ENCODE measurements at places on chromosomes 3 and 15.

- no peak for DNase-seq
These were observed 375.1 kb downstream of the FOXP1 start for GRCh38 chr3:71208211-71209095.

GRCh38 chr3:25372167-25372566 is 55.9 kb upstream of the RARB start:
- no peak for DNase-seq

DNA sequence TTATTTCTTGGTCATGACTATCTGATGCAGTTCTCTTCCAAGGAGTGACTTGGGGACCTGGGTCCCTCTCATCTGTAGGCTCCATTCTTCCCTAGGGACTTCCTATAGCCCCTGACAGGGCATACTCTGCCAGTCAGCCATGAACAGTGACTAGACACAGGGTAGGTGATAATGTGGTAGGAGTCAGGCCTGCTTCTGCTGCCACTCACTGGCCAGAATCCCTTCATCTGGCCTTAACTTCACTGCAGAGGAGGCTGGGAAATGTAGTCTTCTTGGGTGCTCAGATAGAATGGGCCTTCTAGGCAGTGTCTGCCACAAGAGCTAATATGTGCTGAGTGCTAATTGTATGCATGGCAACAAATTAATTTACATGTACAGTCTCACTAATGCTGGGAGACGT is 84.5 kb downstream of the CACNA2D3 start:
- peak; percentile 20 for DNase-seq

DNA sequence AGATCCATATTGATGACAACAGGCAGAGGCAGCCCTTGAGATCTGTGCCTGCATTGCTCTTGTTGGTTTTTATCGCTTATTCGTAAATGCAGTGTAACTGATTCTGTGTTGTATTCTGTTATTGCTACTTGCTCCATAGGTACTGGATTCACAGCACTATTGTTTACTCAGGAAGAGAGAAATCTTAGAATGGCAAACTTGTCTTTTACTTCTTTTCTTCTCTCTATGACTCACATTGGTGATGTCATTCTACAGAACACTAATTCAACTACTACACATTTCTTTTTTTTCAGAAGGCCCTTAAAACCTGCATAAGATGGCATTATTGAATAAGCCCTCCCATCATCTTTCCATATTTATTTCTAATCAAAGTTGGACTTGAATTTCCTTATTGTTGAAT is 201.0 kb upstream of the GBE1 start:
- DNase-seq: no peak

- no peak for DNase-seq
These were observed 396.4 kb downstream of the SHQ1 start for GRCh38 chr3:72451841-72452240.

- no peak for DNase-seq
These were observed at the start of gene LEKR1 for GRCh38 chr3:156826144-156826895. TSS of gene LEKR1 (plus strand) at chr3:156826353. CDS start at chr3:156829330, 2,977 bp downstream.

DNA sequence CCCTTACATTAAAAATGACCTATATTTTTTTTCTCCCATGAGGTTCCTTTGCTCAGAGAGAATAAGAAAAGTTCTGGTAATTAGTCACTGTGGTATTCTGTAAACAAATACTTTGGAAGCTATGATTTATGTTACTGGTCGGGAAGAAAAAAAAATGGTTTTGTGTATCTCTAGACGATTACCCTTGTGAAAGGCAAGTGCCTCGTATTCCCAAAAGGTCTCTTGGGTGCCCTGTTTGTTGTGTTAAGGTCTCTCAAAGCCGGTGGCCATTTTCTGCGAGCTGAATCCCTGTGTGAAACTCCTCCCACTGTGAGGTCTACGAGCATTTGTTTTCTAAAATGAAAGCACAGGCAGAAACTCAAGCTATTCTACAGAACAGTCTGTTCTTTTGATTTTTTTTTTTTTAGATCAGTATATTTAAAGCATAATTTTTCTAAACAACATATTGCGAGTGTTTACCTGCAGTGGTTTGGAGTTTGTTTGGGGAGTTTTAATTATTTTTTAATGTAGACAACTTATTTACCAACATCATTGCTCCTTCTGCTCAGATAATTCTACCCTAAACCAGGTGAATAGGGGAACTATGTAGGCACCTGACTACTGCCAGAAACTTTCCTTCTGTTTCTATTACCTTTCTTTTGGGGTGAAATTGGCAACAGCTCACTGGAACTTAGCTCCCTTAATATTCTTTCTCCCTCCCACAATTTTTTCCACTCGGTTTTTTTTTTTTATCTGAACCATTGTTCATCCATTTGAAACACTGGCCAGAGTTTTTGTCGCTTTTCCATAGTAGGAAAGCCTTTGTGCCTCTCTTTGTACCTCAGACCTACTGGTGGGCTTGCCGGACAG is 44.0 kb downstream of the ZBTB38 start:
- no peak for DNase-seq

- peak; percentile 61 for DNase-seq
These were observed 41.9 kb upstream of the SLC41A3 start for GRCh38 chr3:126125781-126126251.

DNA sequence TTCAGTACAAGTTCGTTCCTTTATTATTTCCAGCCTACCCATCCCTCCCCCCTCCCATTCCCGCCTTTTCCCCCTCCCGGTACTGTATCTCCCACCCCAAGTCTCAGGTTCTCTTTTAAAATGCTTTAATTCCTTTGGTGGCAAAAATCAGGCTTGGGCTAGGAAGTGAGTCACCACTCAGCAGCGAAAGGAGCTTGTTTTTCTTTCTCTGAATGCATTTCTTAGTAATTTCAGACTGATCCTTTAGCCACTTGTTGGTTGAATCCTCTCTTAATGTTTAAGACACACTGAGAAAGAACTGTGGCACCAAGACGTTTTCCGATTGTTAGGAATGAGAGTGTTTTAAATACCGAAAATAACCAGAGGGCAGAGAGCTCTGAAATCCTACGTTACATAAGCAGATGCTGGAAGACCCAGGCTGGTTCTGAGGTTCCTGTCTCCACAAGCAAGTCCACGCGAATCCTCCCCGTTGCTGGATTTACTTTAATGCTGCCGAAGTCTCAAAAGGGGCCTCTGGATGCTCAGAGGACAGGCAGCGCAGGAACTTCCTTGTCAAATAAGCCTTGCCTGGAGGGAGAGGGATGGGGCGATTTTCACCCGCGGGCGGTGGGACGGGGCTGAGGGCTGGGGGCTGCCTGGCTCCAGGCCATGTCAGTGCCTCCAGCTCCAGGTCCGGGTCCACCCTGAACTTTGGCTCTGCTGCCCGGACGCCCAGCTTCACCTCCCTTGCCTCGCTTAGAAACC is 854 bp upstream of the COL8A1 start:
- DNase-seq: no peak

- no peak for DNase-seq
These were observed 64.9 kb upstream of the MYO5C start for GRCh38 chr15:52360229-52361203.

DNA sequence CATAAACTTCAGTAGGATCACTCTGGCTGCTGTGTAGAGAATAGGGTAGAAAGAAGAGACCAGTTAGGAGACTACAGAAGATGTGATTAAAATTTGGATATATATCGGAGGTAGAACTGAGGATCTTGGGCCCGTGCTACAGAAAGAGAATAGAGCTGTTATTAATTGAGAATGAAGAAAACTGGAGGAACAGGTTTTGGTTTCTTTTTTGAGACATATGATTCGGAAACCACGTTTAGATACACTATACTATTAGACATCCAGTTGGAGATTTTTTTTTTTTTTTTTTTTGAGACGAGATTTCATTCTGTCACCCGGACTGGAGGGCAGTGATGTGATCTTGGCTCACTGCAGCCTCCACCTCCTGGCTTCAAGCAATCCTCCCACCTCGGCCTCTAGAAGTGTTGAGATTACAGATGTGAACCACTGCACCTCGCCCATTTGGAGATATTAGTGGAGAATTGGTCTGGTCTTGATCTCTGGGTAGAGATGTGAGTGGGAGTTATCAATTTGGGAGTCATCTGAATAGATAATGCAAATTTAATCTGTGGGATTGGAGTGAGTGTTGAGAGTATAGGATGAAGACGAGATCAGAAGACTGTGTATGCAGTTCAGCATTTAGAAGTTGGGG is 50.9 kb downstream of the TCF12 start:
- no peak for DNase-seq

- DNase-seq: no peak
These were observed 399.1 kb downstream of the RBMS3 start for GRCh38 chr3:29679944-29680343.

- no peak for DNase-seq
These were observed 281.9 kb upstream of the DPH6 start for GRCh38 chr15:35827911-35828310.

GRCh38 chr15:53827355-53827754 is 67.9 kb upstream of the WDR72 start:
- no peak for DNase-seq

DNA sequence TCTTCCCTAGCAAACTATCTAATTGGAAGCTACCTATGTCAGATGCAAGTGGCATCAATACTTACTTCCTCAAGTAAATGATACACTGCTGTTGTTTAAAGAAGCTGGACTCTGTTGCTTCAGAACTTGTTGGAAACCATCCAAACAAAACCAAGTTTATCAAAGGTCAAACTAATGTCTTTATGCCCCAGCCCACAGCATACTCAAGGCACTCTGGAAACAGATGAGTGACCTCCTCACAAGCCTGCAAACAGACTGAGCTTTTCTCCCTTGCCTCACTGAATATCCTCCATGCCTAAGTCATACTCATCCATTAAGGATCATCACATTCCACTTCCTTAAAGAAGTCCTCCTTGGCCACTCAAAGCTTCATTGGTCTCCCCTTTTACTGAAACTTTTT is 107.4 kb upstream of the ACP3 start:
- no peak for DNase-seq

DNA sequence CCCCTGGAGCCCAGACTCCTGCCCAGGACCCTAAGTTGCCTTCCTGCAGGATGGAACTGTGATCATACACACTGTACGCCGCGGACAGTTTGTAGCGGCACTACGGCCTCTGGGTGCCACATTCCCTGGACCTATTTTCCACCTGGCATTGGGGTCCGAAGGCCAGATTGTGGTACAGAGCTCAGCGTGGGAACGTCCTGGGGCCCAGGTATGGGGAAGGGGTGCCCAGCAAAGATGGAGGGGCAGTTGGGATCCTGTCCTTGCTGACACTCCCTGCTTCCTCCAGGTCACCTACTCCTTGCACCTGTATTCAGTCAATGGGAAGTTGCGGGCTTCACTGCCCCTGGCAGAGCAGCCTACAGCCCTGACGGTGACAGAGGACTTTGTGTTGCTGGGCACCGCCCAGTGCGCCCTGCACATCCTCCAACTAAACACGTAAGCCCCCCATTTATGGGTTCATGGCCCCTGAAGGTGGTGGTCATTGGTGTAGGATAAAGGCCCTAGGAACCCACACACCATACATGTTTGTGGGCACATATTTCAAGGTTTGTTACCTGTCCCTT is 28.8 kb downstream of the NBEAL2 start:
- DNase-seq: no peak

DNA sequence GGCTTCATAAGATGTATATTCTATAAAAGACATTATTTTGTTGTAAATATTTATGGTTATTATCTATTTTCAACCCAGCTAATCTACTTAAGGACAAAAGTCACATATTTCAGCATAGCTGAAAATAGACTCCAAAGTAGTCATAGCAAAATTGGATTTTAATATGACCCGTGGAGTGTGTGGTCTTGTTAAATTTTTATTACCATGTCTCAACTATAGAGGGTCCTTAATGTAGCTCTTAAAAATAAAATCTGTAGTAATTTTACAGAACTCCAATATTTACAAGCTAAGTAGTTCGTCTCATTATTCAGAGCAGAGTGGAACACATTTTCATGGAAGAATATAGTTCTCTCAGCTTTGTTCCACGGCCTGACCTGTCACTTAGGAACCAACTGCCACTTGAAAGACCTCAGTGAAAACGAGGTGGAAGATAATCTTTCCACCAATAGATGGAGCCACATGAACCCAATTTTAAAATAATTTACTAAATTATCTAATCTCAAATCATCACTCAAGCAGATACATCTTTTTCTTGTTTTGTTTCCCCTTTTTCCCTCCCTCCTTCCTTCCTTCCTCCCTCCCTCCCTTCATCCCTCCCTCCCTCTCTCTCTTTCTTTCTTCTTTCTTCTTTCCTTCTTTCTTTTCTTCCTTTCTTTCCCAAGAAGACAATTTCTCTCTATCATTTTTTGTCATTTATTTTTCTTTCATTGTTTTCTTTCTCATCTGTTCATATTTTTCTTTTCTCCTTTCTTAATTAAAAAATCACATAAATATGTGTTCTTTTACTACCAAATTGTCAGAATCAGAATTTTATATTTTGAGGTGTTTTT is 97.2 kb downstream of the CLDN1 start:
- DNase-seq: no peak

- DNase-seq: no peak
These were observed 225.6 kb downstream of the TIGIT start for GRCh38 chr3:114519415-114519814.

DNA sequence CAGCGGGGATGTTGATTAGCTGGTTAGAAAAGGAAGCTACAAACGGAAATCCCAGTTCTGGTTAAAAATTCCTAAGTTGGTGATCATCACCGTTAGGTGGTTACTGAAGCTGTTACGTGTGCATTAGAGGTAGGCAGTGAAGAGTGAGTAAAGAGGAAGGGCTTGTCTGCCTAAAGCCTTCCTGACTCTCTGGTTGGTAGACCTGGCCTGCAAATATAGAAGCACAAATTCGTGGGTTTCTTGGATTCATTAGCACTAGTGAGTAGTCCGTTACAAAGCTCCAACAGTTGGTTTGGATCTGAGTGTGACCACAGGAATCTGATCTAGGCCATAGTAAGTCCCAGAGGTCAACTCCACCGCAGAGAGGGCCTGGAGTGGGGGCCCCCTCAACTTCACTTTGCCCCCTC is 174.0 kb upstream of the TP63 start:
- DNase-seq: no peak

- no peak for DNase-seq
These were observed 5.8 kb upstream of the RYR3 start for GRCh38 chr15:33304924-33305323.

GRCh38 chr3:149453140-149453805 is 21.2 kb upstream of the TM4SF4 start:
- no peak for DNase-seq

DNA sequence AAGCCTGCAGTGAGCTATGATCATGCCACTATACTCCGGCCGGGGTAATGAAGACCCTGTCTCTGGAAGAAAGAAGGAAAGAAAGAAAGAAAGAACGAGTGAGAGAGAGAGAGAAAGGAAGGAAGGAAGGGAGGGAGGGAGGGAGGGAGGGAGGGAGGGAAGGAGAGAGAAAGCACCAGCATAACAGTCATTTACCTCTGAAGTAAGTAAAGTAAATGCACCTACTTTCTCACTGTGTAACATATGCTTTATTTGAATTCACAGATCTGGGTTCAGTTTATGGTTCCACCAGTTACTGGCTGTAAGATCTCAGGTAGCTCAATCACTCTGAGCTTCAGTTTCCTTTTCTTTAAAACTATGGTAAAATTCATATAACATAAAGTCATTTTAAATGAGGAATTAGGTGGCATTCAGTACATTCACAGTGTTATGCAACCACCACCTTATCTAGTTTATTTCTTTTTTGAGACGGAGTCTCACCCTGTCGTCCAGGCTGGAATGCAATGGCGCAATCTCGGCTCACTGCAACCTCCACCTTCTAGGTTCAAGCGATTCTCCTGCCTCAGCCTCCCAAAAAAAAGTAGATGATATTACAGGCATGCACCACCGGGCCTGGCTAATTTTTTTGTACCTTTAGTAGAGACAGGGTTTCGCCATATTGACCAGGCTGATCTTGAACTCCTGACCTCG is 16.1 kb upstream of the RAD54L2 start:
- DNase-seq: no peak

- no peak for DNase-seq
These were observed 103.9 kb downstream of the MME start for GRCh38 chr3:155184011-155184410.
